ENCODE measurements at places on chromosomes 12 and 14.

DNA sequence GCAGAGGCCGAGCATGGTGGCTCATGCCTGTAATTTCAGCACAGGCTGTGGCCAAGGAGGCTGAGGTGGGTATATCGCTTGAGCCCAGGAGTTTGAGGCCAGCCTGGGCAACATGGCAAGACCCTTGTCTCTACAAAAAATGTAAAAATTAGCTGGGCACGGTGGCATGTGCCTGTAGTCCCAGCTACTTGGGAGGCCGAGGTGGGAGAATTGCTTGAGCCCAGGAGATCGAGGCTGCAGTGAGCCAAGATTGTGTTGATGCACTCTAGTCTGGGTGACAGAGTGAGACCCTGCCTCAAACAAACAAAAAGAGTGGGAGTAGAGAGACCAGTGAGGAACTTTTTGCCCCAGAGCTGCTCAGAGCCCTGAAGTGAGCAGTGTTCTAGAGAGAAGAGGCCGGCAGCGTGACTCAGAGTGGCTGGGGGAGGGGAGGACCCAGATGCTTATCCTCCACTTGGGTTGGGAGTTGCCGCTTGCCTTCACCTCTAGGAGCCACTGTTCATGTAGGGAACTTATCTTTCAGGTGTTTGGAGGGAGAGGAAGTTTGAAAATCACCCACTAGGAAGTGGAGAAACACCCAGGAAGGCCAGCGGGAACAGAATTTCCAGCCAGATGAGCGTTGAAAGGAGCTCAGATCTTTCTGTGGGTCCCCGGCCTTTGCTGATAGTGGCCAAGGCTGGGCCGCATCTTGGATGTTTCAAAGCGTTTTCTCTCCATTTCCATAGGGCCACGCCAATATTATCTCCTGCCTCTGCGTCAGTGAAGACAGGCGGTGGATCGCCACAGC is 15.3 kb downstream of the CFAP251 start:
- no peak for DNase-seq

DNA sequence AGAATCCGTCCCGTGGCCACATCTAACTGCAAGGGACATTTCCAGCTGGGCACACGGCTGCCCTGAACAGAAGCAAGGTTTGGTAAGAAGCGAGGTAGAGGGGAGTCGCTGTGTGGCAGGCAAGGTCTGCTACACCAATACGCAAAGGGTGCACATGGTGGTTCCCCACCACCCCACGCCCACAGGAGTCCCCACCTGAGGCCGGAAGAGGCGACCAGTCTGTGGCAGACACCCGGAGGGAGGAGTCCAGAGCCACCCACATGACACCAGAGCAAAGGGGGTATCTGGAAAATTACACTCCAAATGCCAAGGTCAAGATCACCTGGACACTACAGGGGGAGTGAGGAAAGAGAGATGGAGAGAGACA is 47.1 kb upstream of the GALNT9 start:
- DNase-seq = no peak

- no peak for DNase-seq
These were observed 76.9 kb downstream of the ESR2 start for GRCh38 chr14:64217308-64217707.

DNA sequence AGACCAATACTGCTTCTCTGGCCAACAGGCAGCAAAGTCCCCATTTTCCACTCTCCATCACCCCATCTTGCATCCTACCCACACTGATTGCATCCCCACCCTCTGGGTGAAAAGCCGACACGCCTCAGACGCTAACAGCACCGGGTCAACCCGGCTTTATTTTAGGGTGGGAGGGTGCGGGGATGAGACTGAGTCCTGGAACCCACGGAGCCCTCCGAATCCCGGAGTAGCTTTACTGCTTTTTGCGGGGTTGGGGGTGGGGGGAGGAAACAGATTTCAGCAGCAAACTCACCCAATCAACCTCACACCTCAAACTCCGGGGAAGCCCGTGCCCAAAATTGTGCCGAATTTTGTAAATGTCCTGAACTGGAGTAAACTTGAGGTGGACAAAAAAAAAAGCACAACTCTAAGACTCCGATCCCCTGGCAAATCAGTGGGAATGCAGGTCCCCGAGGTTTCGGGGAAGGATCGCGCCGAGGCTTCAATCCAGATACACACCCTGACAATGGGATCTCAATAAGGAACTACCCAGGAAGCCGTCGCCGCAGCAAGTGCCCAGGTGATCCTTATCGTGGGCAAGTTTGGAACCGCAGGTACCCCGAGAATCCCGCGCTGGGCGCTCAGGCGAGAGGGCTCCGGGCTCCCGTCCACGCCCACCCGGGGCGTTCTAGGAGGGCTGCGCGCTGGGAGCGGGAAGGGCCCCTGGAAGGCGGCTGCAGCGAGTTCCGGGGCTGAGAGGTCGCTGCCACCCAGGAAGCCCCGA is 1.1 kb downstream of the GCH1 start:
- no peak for DNase-seq

Data from activated CD4-positive, alpha-beta T cell treated with anti-CD3 and anti-CD28 coated beads, Interleukin-2, amount 50 U/mL, for 24 hours (primary cell).